ENCODE measurements at places on chromosomes 3 and 15.

GRCh38 chr3:119145500-119146167 is at the start of gene TEX55:
Gene TEX55 (plus strand): TSS chr3:119146165. CDS start chr3:119146190, 25 bp downstream.
- no peak for DNase-seq

DNA sequence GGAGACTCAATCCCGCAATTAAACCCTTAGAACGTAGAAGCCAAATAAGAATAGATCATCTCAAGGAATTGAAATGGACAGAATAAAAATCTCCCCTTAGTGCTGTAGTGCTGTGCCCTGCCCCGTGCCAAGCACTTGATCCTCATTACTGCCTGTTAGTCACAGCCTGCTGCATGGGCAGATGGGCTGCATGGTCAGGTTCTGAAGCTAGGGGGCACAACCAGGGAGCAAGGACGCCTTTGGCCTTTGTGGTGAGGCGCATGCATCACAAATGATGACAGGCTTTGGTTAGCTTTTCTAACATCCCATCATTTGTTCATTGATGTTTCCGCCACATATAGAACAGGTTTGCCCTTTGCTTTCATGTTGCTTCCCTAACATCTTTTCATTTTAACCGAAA is 336.3 kb upstream of the ADAMTS9 start:
- no peak for DNase-seq

DNA sequence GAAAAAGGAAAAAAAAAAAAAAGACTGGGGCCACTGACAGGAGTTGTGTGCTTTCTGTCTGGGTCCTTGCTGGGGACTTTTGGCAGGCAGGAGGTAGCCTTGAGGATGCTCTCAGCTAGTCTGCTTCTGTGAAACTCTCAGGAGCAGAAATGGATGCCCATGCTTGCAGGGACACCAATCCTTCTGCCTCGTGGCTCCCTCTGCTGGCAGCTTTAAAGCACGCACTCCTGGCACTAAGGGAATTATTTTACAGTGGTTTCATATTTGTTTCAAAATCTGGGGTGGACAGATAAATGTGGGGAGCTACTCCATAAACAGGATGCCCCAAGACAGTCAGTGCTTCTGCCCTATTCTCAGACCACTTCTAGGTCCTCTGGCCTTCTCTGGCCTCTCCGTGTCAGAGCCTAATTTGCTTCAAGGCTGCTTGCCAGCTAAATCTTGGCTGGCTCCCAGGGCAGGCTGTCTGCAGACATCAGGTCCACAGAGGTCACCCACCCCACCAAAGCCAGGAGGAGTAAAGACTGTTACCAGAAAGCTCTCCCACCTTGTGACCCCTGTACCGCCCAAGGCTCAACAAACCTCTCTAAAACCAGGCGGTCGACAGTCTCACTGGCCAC is 17.1 kb downstream of the TRAIP start:
- DNase-seq = peak; percentile 66

GRCh38 chr15:65982627-65983322 is 113.5 kb downstream of the RAB11A start:
- DNase-seq = no peak

DNA sequence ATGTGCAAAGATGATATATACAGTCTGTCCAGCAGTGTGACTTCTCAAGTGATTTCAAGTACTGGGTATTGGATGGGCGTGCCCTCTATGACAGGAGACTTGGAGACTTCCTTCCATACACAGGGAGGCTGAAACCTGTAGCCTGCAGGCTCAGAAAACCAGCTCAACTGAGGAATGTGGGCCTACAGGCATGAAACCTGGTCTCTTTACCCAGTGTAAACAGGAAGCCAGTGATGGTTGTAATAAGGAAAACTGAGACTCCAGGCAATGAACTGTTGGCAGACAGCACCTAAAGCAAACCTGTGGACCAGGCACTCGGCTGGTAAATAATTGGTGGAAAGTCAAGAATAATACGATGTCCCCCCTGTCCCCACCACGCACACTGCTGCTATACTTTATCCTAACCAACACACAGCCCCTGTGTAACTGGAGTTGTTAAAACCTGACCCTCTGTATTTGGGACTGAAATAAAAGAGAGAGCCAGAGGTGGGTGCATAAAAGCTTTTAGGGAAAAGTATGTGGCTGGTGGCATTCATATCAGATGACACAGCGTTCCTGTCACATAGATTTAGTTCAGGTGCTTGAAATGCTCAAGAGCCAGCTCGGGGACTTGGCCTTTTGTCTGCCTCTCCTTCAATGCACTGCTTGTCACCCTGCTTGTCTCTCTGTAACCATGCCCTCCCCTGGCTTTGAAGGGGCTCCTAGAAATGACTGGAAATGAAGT is 144.7 kb downstream of the TPRG1 start:
- no peak for DNase-seq

GRCh38 chr3:112446343-112446742 is 52.9 kb downstream of the BTLA start:
- DNase-seq = no peak

DNA sequence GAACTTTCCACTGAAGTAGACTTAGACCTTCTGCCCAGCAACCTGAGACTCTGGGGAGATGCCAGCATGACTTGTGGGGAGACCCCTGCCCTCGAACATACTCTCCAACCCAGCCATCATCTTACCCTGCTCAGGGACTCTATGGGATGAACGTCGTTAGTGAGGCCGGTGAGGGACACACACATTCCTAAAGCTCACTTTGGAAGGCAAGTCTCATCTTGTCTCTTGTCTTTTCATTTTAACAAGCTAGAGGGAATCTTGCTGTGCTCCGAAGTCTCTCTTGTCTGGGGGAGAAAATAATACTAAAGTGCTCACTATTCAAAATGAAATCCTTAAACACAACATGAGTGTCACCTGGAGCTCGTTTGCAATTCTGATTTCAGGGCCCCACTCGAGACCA is 239.5 kb upstream of the HES1 start:
- no peak for DNase-seq

- no peak for DNase-seq
Observed at GRCh38 chr15:31544361-31544760, 217.7 kb downstream of the KLF13 start.

GRCh38 chr15:88465633-88466224 is 1.5 kb downstream of the MRPL46 start:
- no peak for DNase-seq

- no peak for DNase-seq
Observed at GRCh38 chr15:70605606-70606410, 157.6 kb downstream of the UACA start.

DNA sequence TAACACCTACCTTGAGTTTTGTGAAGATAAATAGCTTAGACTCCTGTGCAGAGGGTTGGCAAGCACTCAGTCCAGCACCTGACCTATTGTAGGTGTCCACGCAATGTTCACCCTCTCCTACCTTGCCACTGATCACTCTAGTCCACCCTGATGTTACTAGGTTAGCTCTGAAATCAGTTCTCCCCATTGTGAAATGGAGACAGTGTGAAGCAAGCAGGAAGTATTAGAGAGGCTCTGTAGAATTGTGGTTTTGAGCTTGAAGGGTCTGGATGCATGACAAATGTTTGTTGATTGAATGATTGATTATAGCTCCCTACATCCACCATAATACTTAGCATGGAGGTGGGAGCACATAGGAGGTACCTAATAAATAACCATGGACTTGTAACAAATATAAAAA is 199.7 kb downstream of the RPLP1 start:
- DNase-seq = no peak

DNA sequence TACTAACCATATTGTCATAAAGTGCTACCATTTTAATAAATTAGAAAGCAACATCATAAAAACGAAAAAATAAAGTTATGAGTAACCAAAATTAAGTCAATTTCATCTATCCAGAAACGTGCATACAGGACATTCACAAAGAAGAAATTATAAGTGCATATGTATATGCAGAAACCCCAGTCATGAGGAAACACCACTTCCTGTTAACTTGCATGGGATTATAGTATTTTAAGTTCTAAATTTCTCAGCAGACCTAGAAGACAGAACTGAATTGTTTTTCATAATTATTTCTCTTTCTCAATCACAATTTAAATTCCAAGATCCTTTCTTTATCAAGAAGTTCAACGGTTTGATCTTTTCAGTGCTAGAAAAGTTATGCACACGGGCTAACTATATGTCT is 1.4 kb upstream of the KBTBD8 start:
- no peak for DNase-seq

DNA sequence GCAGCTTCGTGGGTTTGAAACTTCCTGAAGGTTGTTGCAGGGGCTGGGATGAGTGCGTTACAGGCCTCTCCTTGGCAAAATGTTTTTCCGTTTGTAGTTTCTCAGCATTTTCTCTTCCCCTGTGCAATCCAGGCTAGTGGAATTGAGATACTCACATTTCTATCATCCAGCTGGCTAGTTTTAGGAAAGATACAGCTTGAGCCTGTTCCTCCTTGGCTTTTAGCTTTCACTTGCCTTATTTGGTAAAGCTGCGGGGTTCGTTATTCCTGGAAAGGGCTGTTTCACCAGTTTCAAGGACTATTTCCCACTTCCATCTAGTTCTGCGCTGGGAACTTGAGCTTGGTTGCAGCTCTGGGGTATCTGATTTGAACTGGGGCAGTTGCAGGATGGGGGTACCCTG is 90.3 kb downstream of the ITPR1 start:
- no peak for DNase-seq

DNA sequence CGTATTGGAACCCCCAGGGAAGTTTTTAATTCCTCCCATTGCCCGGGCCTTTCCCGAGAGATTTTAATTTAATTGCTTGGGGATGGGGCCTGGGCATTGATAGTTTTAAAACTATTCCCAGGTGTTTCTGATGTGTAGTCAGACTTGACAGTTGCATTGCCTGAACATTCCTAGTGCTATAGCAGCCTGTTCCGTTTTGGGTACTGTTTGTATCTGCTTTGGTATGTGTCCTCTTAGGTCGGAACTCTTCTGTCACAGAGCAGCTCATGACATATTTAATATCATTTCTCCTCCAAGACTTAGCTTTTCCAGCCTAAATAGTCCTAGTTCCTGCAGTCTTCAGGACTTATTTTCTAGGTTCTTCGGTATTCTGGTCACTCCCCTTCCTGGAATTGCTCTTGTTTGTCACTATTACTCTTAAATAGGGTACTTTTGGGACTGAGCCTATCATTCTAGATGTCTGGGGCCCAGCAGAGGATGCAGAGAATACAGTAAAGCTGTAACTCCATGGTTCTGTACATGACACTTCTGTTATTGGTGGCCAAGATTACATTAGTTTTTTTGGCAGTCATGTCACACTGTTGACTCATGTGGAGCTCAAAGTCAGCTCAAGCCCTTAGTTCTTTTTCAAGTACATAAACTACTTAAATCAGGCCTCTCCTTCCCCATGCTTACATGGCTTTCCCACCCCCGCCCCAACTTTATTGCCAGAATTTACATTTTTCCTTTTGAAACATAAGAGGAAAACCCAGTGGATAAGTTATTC is 81.5 kb downstream of the BBX start:
- no peak for DNase-seq

DNA sequence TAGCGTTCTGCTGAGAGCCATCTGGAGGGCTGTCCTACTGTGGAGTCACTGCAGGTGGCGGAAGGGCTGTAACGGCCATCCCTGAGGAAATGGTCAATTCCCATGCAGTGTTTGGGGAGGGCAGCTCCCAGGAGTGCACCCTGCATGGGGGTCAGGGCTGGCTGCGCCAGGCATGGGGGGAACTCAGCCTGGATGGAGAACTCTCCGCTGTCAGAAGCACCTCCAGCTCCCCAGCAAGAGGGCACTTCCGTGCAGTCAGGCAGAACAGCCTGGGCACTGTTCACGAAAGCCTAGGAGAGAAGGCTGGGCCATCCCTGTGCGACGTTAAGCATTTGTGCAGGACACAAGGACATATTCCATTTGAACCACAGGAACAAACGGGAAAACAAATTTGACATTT is 105.2 kb downstream of the LRIG1 start:
- no peak for DNase-seq

- DNase-seq = no peak
Observed at GRCh38 chr3:23111797-23112196, 91.3 kb upstream of the UBE2E2 start.

- no peak for DNase-seq
Observed at GRCh38 chr15:81373176-81373575, 837 bp downstream of the TMC3 start.

DNA sequence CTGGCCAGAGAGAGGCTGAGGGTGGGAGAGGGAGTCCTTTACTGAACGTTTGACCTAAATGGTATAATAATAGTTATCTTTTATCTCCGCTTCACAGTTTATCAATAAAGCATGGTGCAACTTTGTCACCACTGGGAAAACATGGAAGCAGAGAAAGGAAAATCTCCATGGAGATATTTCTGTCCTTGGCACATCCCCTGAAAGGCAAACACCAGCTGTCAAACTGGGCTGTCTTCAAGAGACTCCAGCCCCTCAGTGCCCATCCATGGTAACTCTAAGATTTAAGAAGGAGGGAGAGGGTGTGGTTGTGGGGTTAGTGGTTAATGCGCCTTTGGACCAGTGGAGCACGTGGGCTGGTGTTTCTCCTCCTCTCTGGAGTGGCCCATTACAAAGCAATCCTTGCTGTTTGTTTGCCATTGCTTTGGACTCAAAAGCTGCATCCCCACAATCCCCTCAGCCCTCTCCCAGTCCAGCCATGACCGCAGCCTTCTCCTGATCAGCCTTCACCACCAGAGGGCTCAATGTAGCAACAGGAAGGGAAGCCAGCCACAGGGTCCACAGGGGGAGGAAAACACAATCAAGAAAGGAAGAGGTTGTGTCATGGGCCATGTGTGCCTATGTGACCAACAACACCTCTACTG is 38.2 kb upstream of the FAM174B start:
- no peak for DNase-seq

DNA sequence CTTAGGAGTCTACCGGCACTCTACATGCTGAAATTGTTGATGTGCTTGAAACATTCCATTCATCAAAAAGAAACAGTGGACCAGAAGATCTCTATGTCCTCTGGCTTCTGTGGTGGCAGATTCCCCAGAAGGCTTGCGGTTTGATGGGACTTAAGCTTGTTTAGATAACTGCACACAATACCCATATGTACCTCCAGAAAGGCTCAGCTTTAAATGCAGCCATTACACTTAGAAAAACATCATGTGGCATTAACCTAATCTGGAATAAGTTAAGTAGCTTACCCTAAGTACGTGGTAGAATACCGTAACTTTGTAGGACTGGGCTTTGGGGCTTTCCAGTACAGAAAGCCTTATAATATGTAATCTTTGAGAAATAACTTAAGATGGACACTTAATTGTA is 187.3 kb downstream of the RBMS3 start:
- DNase-seq = no peak

- no peak for DNase-seq
Observed at GRCh38 chr3:150238048-150238802, 169.9 kb upstream of the TSC22D2 start.
